Activated T-helper 17 cell treated with anti-CD3 and anti-CD28 coated beads, Interleukin-2, amount 50 U/mL, for 72 hours (primary cell): ENCODE measurements at places on chromosomes 2 and 18.
A peak's percentile ranks its signal among the peaks of the same experiment; 100 is the strongest.

GRCh38 chr2:5235701-5236100 lies 456.5 kb upstream of the SOX11 start:
- no peak for ATAC-seq

GRCh38 chr2:206968134-206969086 lies 29.1 kb downstream of the CPO start:
- no peak for ATAC-seq

GRCh38 chr2:238551091-238551490 lies 124.4 kb downstream of the ASB1 start:
- no peak for ATAC-seq

- ATAC-seq, result no peak
Observed at GRCh38 chr2:229287823-229288222, 16.7 kb upstream of the PID1 start.

GRCh38 chr2:109409321-109410038 lies 204.3 kb downstream of the SEPTIN10 start:
- no peak for ATAC-seq

DNA sequence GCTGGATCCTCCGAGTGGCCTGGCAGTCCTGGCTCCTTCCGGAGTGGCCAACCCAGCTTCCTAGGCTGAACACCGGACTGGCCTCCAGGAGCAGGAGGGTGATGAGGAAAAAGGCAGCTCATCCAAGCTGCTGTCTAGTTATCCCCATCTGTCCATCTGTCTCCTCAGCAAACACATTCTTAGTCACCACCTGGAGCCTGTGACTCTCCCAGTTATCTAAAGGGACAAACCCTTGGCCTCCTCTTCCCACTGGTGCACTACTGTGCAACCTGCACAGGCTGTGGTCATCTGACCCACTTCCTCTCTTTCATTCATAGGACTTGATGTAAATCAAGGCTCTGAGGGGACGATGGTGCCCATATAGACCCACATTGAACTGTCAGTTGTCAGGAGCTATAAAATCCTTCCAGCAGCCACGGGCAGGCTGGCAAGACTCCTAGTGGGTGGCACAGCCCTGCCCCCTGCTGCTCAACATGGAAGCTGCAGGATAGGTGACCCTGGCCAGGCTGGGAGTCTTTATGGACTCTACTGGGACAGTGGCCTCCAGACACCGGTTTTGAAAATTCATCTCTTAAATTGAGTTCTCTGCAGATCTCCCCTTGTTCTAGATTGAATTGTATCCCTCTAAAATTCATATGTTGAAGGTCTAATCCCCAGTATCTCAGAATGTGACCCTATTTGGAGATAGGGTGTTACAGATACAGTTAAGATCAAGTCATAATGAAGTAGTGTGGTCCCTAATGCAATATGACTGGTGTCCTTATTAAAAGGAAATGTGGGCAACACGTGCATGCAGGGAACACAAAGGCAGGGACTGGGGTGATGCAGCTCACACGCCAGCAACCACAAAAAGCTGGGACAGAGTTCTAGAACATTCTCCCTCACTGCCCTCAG lies 29.3 kb upstream of the DUSP2 start:
- peak; percentile 94 for ATAC-seq

GRCh38 chr2:237951878-237952277 lies 14.9 kb upstream of the UBE2F start:
- ATAC-seq, result no peak
